ENCODE measurements at places on chromosomes 7 and 10.

DNA sequence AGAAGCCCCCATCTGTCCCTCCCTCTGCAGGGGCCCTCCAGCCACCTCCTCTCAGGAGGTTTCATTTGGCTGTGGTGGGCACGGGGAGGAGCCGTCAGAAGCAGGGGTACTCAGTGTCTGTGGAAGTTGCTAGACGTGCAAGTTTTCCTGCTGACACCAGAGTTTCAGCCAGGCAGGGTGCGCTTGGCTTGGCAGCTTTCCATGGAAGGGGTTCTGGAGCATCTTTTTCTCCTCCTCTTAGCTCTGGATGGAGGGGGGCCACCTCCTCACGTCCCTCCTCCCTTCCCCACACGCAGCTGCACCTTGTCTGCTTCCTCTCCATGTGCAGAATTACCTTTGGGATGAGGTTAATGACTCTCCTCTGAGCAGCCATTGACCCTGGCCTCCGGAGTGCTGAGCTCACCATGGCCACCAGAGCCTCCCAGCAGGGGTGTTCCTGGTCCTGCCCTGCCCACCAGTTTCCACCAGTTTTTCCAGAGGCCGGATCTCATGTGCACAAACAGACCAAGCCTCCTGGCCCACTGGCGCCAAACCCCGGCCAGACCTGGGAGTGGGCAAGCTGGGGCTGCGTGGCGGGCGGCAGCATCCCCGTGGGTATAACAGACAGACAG, 579.8 kb upstream of the FOXK1 start:
- no peak for DNase-seq

DNA sequence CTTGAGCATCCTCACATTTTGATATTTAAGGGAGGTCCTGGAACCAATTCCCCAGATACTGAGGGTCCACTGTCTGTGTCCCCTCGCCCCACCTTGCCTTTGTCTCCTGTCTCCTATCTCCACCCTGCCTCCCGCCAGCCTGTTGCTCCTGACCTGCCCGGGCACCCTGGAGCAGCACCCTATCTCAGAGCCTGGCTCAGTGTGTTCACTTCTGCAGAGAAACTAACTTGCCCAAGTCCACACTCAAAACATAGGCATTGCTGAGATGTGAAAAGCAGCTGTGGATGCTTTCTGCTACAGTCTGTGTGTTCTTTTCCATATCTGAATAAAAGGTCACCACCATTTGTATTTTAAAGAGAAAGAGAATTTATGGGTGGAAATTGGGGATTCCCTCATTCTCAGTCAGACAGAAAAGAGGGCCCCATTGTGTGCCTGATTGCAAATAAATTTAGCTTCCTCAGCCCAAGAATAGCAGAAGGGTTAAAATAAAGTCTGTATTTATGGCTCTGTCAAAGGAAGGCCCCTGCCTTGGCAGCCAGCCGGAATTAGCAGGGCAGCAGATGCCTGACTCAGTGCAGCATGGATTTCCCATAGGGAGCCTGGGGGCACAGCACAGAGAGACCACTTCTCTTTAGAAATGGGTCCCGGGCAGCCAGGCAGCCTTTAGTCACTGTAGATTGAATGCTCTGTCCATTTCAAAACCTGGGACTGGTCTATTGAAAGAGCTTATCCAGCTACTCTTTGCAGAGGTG, 161.3 kb downstream of the EGFR start:
- no peak for DNase-seq

DNA sequence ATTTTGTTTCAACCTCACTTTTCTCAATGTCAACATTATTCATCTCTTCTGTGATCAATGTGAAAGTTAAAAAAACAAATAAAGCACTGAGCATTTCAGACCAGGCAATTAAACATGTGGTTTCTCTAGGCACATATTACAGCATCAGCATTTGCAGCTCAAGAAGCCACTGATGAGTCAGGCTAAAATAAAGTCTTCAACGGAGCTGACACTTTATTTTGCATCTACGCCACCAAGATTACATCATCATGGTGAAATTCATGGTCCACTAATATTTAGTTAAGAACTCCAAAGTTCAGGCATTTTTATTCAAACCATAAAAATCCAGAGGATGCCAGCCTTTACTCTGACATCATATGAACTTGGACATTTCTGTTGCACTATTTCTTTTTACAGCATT, 33.0 kb downstream of the MAGI2 start:
- no peak for DNase-seq

- no peak for DNase-seq
Measured at GRCh38 chr10:92082583-92083280, 159.2 kb downstream of the BTAF1 start.

DNA sequence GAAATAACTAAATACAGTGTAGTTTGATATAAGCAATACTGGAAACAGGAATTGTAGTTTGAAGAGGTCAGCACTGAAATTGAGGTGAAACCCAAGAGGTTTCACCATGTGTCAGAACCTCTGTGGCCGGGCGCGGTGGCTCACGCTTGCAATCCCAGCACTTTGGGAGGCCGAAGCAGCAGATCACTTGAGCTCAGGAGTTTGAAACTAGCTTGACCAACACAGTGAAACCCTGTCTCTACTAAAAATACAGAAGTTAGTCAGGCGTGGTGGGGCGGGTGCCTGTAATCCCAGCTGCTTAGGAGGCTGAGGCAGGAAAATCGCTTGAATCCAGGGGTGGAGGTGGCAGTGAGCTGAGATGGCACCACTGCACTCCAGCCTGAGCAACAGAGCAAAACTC, 13.7 kb downstream of the AHCYL2 start:
- no peak for DNase-seq

DNA sequence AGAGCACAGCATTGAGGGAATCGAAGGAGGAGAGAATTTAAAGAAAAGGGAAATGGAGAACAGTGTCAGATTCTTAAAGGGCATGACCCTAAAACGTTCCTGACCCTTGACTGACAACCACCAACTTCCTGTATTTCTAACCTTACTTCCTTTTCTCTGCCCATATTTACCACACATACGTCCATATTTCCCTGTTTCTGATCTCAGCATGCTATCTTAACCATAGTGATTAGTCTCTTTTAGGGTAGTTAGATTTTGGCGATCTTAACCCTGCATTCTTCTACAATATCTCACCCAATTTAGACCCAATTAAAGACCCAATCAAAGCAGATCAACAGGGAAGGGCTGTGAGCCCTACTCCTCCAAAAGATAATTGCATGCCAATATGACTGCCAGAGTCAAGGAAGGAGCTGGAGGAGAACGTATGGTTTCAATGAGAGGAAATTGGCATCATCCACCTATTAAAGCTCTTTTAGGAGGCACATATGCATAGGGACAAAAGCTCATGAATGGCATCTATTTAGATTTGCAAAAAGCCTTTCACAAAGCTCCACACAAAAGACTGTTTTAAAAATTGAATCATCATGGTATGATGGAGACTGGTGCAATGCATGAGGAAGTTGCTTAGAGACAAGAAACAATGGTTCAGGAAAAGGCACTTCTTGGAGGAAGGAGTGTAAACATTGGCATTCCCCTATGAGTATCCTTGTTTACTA, 49.0 kb upstream of the ARHGAP12 start:
- no peak for DNase-seq

- no peak for DNase-seq
Measured at GRCh38 chr10:106576534-106576933, 588.0 kb downstream of the SORCS1 start.

GRCh38 chr10:22427890-22428571, 82.7 kb downstream of the SPAG6 start:
- no peak for DNase-seq

DNA sequence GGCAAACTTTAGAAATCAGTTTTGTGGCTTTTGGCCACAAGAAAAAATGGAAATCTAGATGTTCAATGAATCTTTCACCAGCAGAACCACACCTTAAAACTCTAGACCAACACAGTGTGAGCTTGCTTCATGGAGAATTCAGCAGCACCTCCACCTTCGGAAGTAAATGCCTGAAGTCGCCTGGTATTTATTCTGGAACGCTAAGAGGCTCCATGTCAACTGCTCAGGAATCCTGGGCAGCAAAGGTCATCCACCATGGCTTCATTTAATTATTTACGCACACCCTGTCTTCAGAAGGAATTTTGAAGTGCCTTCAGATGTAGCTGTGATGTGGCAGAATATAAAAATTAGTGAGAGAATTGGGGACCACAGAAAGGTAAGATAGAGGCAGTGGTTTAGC, 167.7 kb downstream of the GFRA1 start:
- no peak for DNase-seq

- DNase-seq = no peak
Measured at GRCh38 chr7:81776161-81776560, 6.3 kb upstream of the HGF start.

DNA sequence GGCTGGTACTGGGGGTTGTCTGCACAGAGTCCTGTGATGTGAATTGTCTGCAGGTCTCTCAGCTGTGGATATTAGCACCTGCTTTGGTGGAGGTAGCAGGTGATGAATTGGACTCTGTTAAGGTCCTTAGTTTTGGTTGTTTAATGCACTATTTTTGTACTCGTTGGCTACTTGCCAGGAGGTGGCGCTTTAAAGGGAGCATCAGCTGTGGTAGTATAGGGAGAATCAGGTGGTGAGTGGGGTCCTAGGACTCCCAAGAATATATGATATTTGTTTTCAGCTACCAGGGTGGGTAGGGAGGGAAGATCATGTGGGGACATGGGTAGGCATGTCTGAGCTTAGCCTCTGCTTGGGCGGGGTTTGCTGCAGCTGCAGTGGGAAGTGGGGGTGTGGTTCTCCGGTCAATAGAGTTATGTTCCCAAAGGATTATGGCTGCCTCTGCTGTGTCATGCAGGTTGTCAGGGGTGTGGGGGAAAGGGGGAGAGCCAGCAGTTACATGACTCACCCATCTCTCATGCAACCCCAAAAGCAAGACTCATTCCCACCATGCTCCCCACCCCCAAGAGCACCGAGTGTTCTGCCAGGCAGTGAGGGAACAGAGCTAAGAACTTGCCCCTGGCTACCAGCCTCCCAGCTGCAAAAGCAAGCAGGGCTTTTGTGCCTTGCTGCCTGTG, 53.7 kb upstream of the ZNF273 start:
- no peak for DNase-seq

GRCh38 chr7:28228396-28228795, 47.8 kb upstream of the JAZF1 start:
- DNase-seq = no peak

DNA sequence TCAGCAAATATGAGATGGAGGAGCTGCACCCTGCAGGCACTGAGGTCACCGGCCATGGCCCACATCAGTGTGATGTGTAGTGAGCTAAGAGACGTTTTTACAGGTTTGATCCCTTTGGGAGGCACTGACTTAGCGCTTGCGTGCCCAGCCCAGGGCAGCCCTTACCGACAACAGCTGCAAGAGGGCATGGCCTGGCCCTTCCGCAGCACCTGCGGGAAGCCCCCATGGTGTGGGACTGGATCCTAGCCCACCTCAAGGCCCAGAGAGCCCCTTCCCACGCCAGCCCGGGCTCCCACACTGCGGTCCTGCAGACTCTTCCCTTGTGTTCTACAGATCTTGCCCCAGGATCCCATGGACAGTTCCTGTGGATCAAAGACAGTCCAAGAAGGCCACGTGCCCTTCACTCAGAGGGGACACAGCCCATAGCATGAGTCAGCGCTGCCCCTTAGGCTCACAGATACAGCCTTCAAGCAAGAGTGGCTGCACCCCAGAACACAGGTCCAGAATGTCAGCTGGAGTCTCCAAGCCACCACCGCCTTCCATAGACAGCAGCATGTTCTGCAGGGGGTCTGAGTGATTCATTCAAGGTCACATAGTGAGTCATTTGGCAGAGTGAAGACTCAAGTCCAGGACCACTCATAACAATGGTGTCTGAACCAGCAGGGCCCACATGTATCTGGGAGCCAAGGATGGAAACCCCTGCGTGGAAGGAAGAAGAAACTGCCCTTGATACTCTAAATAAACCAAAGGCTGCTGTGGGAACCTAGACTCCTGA, 25.4 kb downstream of the TLL2 start:
- DNase-seq = no peak

DNA sequence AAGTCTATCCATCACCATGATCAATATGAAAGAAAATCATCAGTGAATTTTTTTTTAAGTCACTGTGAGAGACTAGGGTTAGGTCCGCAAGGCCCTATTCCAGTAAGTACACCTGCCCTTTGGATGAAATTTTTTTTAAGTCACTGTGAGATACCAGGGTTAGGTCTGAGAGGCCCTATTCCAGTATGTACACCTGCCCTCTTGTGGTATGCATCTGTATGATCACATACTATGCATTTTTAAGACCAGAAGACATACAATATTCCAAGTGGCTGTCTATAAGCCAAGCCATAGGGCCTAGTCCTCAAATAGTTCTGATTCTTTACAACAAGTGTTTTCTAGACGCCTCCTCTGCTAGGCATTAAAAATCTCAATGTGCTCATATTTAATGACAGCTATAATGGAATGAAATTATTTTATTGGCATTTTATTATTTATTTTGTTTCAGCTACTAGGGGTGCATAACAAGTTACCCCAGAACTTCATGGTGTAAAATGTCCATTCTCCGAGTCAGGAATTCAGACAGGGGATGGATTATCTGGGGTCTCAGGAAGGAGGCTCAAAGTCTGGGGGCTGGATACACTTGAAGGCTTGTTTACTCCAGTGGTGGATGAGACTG, 53.1 kb downstream of the TEX36 start:
- DNase-seq = peak; percentile 7

DNA sequence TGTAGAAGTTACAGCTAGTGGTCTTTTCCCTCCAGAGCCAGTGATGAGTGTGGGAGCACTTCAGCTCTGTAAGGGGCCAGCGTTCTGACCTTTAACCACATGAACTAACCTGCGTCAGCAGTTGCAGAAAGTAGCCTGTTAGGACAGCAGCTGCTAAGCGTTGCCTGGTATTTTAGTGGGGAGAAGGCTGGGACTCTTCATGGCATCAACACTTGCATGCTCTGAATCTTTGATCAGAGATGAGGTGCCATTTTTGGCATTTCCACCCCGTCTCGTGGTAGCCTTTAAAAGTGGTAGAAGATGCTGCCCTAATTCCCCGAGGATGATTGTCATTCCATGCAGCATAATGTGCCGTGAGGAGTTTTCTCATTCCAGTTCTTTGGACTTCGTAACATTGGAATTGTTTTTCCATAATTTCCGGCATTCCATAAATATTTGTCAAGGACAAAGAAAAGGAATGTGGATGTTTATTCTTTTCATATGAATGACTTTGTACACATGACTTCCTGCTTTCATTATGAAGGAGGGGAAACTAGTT, 92.2 kb downstream of the AVL9 start:
- DNase-seq = no peak

GRCh38 chr7:111107579-111107978, 16.7 kb downstream of the LRRN3 start:
- no peak for DNase-seq

GRCh38 chr7:20275637-20276036, 55.1 kb upstream of the ITGB8 start:
- no peak for DNase-seq

DNA sequence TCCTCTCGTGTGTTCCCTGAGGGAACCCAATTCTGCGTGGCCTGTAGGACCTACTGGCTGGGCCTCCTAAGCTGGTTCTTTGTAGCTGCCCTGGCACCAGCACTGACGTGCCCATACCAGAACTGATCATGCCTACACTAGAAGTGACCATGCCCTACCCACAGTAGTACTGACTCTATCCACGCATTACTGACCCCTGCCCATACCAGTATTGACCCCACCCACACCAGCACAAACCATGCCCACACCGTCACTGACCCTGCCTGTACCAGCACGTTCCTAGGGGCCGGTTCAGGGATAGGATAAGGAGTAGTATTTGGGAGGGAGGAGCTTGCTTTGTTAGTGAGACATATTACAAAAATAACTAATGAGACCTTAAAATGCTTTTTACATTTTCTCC, 88.0 kb downstream of the DOCK1 start:
- no peak for DNase-seq

All from NCI-H2227 treated with DMSO at 0.1 percent for 48 hours (cell line).